ENCODE measurements at places on chromosomes 3 and 15. TPM values are rescaled to one million over a fixed set of nuclear protein-coding genes. Genes with fewer than 3 reads are reported as not detected.

The CLDN16 gene
- polyA plus RNA-seq = 1.3 TPM

- no peaks in the 10 kb centered on the region for H3K4me1 ChIP-seq
- no peak overlapping the region for H3K4me3 ChIP-seq
- H3K36me3 ChIP-seq = no peaks in the 10 kb centered on the region
- no peaks in the 10 kb centered on the region for H3K27me3 ChIP-seq
- H3K27ac ChIP-seq = no peak overlapping the region
These were observed 7.6 kb upstream of the RTP4 start for GRCh38 chr3:187360596-187360995.

- no peaks in the 10 kb centered on the region for H3K36me3 ChIP-seq
- no peak overlapping the region for H3K27ac ChIP-seq
- no peak overlapping the region for H3K4me3 ChIP-seq
- no peaks in the 10 kb centered on the region for H3K27me3 ChIP-seq
These were observed 227.8 kb upstream of the LYSMD4 start for GRCh38 chr15:99961011-99961441.

GRCh38 chr3:190990898-190991297 lies 128.4 kb upstream of the GMNC start:
- no peak overlapping the region for H3K27ac ChIP-seq
- no peaks in the 10 kb centered on the region for H3K27me3 ChIP-seq
- H3K36me3 ChIP-seq = no peaks in the 10 kb centered on the region
- no peaks in the 10 kb centered on the region for H3K4me1 ChIP-seq

The PARP15 gene
- polyA plus RNA-seq = 15.7 TPM

The CACNA1D gene
- polyA plus RNA-seq = 0.57 TPM

DNA sequence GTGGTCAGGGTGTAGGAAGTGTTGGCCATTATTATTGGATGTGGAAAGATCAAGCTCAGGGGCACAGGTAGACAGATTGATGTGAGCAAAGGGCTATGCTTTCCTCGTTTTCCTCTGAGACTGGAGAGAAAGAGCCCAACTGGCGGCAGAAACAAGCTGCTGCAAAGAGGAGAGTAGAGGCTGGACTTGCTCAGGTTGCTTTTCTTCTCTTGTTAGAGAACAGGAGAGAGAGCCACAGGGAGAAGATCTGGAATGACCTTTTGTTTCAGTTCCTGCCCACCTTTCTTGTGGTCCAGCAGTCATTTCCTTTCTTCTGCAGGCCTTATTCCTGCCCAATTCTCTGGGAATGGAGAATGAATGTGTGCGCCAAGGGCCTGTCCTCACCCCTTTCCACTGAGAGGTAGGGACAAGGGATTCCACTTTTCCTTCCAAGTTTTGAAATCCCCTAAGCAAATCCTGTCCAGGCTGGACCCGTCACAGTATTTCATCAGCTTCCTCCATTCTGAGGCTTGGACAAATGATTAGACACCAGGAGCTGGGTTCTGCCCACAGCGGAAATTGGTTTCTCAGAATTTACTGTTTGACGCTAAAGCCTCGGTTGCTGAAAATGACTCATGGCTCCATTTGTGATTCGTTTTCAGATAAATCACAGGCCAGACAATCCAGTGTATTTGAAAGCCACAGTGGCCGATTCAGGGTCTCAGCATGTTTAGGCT lies 16.1 kb downstream of the ZNF80 start:
- no peak overlapping the region for H3K27ac ChIP-seq
- no peaks in the 10 kb centered on the region for H3K36me3 ChIP-seq
- no peak for DNase-seq
- no peaks in the 10 kb centered on the region for H3K4me1 ChIP-seq

- no peak overlapping the region for H3K27ac ChIP-seq
- DNase-seq = no peak
- no peaks in the 10 kb centered on the region for H3K36me3 ChIP-seq
- no peaks in the 10 kb centered on the region for H3K27me3 ChIP-seq
These were observed 56.1 kb upstream of the USP3 start for GRCh38 chr15:63448266-63448665.

GRCh38 chr15:58282060-58282708 lies 144.0 kb downstream of the AQP9 start:
- peaks cover 38% of the 10 kb centered on the region for H3K4me1 ChIP-seq
- no peak overlapping the region for H3K4me3 ChIP-seq
- no peaks in the 10 kb centered on the region for H3K36me3 ChIP-seq
- H3K27me3 ChIP-seq = no peaks in the 10 kb centered on the region
